ENCODE measurements at places on chromosomes 13 and 19.

DNA sequence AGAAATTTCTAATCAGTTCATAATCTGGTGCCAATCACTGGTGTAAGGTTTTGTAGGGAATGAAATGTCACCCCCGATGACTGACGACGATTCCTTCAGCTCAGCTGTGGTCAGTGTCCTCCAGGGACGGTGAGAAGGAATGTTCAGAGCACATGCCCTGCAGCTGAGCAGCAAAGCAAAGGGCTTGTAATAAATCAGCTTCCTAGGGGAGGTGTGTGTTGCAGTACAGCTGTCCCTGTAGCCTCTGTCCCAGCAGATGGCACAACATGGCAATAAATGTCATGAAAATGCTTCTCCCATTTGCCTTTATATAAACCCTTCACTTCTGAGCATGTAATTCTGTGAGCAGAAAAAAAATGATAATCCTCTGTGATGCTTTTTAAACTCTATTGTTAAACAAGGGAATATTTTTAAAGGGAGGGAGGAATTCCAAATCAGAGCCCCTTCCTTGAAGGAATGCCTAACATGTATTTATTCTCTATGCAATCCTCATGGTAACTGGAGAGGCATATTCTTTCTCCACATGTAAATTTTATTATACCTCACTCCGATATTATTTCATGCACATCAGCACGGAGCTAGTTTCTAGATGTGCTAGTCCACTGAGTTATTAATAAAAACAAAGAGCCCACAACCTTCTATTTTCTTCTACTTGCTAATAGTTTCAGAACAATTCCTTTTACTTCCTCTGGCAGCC lies 102.5 kb downstream of the FAM216B start:
- DNase-seq = no peak

DNA sequence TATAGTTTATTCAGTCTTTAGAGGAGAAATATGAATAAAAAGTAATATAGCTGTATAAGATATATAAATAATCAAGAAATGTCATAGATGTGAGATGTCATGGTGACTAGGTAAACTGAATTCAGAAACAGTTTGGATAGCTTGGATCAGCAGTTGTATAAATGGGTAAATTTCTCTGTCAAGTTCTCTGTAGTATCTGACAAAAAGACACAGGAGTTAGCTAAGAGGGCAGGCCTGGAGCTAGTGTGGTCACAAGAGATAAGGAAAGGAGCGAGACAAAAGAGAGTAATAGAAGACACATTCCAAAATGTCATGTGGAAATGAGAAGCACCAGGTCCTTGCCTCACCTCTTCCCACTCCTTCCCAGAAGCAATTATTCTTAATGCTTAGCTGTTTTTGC lies 349.0 kb downstream of the LMO7 start:
- DNase-seq = no peak

GRCh38 chr13:104320446-104320845 lies 1254.2 kb upstream of the SLC10A2 start:
- no peak for DNase-seq

DNA sequence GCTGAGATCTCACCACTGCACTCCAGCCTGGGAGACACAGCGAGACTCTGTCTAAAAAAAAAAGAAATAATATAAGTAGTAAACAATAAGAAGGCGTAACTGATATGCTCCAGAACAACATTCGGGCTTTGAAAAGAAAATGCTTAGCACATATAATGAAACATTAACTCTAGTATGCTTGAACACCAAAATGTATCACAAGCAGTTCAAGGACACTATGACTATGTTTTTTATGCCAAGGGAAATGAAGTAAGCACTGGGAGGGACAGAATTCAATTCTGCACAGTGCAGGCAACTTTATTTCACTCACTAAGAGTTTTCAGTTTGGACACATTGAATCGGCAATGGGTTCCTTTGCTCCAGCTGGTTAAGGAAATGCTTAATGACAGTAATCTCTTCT lies 178.7 kb downstream of the TBC1D4 start:
- no peak for DNase-seq

- no peak for DNase-seq
Observed at GRCh38 chr13:26538363-26539317, 18.8 kb upstream of the WASF3 start.

DNA sequence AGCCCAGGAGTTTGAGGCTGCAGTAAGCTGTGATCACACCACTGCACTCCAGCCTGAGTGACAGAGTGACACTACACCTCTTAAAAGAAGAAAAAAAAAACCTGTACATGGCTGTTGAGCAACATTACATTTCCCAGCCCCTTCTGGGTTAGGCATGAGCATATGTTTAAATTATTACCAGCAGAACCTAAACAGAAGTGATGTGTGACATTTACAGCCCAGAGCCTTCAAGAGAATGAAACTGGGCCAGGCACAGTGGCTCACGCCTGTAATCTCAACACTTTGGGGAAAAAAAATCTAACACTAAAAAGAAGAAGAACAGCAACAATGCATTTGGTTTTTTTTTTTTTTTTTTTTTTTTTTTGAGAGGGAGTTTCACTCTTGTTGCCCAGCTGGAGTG lies 38.3 kb downstream of the MRPS31 start:
- no peak for DNase-seq

DNA sequence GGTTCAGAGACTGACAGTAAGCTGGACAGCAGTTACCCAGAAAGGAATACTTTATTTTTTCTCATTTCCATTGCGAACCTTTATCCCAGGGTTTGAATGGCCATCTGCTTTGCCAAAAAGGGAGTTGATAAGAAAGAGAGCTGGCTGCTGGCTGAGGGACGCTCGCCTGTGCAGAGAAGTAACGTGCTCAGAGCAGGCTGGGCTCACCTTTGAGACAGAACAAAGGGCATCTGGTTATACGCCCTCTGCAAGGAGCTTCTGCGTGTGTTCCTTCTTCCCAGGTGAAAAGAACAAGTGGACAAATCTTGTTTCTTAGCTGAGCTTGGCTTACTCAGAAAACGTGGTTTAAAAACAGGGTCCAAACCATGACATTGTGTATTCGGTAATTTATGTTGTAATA lies 47.4 kb downstream of the EFNB2 start:
- no peak for DNase-seq

DNA sequence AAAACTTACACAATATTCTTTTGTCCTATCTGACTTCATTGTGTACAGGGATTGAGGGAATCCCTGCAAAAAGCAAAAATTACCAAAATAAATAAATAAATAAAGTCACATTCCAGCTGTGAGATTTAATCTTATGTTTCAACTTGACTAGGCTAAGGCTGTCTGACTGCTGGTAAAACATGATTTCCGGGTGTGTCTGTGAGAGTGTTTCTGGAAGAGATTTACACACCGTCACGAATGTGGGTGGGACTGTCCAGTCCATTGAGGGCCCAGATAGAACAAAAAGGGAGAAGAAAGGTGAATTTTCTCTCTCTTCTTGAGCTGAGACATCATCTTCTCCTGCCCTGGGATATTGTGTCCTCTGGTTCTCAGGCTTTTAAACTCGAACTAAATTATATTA lies 166.1 kb downstream of the LIG4 start:
- no peak for DNase-seq

DNA sequence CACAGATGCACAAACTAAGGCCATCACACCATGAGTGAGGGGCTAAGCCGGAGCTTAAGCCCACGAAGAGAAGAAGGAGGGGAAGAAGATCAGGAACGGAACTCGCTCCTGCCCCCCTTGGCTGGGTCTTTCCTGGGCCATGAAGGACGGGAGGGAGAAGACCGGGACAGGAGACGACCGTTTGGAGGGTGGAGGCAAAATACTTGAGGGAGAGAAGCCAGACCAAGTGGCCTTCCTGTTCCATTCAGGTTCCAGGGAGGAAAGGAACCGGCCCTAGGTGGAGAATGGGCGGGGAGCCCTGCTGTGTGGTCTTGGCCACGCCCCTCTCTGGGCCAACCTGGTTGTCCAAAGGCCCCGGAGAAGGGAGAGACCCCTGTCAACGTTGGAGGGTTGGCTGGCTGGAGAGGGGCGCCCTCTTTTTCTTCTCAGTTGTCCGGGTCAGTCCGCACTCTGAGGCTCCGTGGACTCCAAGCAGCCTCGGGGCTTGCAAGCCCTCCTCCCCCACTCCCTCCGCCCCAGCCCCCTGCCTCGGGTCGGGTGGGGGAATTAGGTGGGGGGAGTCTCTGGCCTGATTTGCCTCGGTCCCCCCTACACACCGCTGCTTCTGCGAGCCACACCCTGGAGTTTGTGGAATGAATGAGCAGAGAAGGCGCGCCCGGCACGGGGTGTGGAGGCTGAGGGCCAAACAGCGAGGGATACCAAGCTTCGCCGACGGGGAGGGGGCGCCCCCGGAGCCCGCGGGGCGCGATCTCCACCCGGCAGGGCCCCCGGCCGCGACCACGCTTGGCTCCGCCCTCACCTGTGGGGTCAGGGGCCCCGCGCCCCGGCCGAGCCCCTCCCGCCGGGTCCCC lies 757 bp downstream of the FBN3 start:
- no peak for DNase-seq

GRCh38 chr19:40530091-40530901 lies 46.4 kb upstream of the SHKBP1 start:
- no peak for DNase-seq

DNA sequence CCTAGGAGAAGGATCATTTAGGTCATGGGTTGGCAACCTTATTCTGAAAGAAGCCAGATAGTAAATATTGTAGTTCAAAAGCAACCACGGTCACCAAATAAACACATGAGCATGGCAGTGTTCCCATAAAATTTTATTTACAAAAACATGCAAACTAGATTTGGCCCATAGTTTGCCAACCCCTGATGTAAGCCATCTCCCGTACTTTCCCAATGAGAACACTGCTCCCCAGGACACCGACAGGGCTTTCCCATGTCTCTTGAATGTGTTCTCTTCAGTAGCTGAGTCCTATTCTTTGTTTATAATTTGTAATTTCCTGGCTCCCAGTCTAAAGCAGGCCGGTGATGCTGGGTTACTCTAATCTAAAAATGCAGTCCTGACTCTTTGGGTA lies 239.6 kb downstream of the LHFPL6 start:
- DNase-seq = no peak

GRCh38 chr13:110633776-110634175 lies 18.4 kb downstream of the NAXD start:
- DNase-seq = no peak

DNA sequence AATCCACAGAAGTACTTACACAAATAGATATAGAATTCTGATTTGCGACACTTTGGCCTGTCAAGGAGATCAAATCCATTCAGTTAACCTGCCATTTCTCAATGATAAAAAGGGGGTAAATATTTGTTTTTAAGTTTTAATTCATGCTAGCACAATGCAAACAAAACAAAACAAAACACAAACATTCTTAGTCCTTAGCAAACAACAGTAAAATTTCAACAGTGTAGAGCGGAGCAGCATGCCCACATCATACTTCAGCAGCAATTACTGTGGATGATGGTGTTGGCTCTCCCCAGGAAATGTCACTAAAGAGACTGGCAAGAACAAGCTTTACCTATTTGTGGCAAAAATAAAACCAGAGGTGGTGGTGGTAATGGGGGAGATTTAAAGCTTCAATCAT lies 625.2 kb upstream of the PCDH20 start:
- DNase-seq = no peak

- DNase-seq = peak; percentile 75
Observed at GRCh38 chr13:109784590-109785140, 1.7 kb downstream of the IRS2 start.

DNA sequence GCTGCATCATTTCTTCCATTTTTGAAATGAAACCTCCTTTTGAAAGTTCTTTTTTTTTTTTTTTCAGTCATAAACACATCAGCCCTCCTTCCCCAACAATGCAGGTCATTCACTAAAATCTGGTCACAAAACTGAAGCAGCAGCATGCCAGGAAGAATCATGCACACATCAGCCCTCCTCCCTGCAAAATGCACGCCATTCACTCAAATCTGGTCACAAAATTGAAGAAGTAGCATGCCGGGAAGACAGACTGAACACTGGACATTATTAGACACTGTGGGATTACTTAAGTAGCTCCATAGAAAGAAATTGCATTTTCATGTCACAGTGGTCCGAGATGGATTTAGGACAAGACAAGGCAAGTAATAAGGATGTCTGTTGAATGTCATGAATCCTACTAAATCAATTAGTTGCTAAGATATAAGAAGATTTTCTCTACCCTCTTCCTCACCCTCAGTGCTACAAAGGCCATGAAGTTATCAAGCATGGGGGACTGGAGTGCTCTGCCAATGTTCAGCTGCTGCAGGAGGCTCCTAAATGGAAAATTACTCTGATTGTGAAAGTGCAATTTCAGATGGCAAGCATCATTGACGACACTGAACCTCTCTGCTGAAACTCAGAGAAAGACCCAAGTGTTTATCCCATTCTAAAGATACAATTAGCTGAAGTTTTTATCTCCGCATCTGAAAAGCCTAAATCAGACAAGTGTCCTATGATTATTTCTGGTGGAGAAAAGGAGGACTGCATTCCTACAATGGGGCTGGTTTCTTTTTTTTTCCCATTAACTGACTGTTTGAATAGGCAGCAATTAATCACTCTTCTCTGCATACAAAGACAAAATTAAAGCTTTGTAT lies 913.2 kb downstream of the DIAPH3 start:
- DNase-seq = no peak

DNA sequence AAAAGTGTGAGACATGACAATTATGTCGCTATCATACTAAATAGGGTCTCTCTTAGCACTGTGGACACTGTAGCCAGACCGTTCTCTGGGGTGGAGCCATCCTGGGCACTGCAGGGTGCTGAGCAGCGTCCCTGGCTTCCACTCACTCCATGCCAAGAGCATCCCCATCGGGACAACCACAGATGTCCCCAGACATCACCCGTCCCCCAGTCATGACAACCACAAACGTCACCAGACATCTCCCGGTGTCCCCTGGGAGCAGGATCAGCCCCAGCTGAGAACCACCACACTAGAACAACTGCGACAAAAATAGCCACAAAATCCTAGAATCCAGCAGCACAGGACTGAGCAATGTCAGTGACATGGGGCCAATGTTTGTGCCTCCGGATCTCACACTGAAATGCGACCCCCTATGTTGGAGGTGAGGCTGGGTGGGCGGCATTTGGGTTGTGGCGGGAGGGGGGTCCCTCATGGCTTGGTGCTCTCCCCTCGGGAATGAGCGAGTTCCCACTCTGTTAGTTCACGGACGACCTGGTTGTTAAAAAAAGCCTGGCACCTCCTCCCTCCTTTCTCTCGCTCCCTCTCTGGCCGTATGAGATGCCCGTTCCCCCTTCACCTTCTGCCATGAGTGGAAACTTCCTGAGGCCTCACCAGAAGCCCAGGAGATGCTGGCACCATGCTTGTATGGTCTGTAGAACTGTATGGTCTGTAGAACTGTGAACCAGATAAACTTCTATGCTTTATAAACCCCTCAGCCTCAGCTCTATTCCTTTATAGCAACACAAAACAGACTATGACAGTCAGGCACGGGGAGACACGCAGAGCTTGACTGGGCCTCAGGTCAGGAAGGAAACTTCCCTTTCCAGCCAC lies 93.9 kb downstream of the GADD45B start:
- no peak for DNase-seq

GRCh38 chr19:46660551-46661019 lies 397 bp downstream of the DACT3 start:
- DNase-seq = no peak

DNA sequence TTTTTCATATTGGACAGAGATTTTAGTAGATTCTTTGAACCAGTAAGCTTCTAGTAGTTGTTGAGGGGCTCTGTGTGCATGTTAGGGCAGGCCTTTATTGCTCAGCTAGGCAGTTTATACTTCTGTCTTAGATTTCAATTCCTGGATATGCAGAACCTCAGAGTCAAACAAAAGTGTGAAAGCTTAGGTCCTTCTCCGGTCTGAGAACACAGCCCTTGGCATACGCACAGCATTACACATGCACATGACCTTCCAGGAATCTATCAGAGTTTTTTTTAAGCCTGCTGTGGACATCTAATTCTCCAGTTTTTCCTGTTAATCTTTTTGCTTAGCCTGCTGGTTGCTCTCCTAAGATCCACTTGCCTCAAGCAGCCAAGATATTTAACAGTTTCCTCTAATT lies 77.9 kb upstream of the KL start:
- no peak for DNase-seq

GRCh38 chr19:55242517-55242916 lies 14.0 kb upstream of the TMEM86B start:
- no peak for DNase-seq

Measured in stimulated activated CD4-positive, alpha-beta T cell treated with anti-CD3 and anti-CD28 coated beads, Interleukin-4, amount 100 ng/mL, for 1 hour (primary cell).